ENCODE measurements at places on chromosomes 12 and 14. TPM values are rescaled to one million over a fixed set of nuclear protein-coding genes. Genes with fewer than 3 reads are reported as not detected.

Gene IFNG-AS1
- 0.40 TPM for total RNA-seq

Gene MARK3
- total RNA-seq: 84.2 TPM

Gene CACNA2D4
- 23.6 TPM for total RNA-seq

Gene RIMKLB
- 1.3 TPM for total RNA-seq

Gene ACOT6
- total RNA-seq: not detected

Gene IQSEC3
- total RNA-seq: 0.10 TPM

Gene CKAP4
- total RNA-seq: 5.3 TPM

DNA sequence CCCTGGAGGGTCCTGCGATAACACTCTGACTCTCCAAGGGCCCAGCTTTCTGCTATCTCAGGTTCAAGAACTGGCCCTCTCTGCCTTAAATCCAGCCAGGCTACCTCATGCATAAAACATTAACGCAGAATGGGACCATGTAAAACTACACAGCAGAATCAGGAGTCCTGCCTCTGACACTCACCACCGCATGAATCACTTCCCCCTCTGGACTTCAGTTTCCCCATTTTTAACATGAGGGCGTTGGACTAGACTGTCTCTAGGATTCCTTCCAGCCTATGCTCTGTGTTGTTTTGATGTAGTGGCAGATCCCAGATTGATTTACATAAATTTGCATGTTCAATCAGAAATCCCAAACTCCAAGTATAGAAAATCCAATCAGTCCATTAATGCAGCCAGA is 3.3 kb downstream of the NCKAP5L start:
- peaks cover 24% of the 10 kb centered on the region for H3K4me1 ChIP-seq
- H3K27me3 ChIP-seq: peaks cover 22% of the 10 kb centered on the region
- H3K4me3 ChIP-seq: no peak overlapping the region
- H3K36me3 ChIP-seq: no peaks in the 10 kb centered on the region
- H3K27ac ChIP-seq: no peak overlapping the region

DNA sequence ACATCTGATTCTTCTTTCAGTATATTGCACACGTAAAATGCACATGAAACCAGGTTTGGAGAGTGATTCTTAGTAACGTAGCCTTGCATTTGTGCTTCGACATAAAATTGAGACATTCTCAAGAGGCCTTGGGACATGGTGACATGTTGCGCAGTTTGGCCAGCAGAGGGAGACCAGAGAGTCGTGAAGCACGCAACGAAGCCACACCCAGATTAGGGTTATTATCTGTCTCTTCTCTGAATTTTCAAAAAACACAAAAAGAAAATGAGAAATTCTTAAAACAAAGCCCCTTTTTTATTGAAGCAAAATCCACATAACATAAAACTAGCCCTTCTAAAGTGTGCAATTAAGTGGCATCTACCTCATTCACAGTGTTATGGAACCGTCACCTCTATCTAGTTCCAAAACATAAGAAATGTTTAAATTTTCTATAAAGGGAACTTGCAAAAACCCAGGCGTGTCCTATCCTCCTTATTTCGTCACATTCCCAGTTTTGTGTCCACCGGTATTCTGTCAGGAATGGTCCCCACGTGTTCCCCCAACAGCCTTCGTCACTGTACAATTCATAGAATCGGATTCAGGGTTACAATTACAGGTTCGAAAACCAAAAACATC is 108.8 kb upstream of the ATF7IP start:
- no peaks in the 10 kb centered on the region for H3K27me3 ChIP-seq
- DNase-seq: peak; percentile 83
- H3K4me1 ChIP-seq: peaks cover 47% of the 10 kb centered on the region
- H3K36me3 ChIP-seq: peaks cover 28% of the 10 kb centered on the region
- H3K4me3 ChIP-seq: peak overlapping the region; percentile 55
- peak overlapping the region; percentile 100 for H3K27ac ChIP-seq

GRCh38 chr12:53091756-53092155 is 5.7 kb upstream of the IGFBP6 start:
- H3K27ac ChIP-seq: no peak overlapping the region
- no peak overlapping the region for H3K4me3 ChIP-seq

DNA sequence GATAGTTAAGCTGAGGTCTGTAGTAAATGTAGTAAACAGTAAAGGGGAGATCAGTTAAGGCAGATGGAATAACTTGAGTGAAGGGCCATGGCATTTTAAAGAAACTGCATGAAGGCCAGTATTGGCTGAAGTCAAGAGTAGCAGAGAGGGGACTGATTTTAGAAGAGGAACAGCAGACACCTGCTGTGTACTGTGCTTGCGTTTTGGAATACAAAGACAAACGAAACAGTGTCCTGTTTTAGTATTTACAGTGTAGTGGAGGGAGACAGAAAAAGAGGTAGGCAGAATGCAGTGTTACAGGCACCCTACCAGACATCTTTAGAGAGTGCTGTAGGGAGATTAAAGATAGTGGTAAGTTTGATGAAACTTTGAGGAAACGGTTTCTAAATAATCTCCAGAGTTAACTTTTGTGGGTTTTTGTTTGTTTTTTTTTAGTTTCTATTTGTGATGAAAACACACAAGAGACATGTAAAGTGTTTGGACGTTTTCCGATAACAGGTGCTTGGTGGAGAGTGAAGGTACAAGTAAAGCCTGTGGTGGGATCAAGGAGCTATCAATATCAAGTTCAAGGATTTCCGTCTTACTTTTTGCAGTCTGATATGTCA is 2.1 kb downstream of the HELB start:
- DNase-seq: no peak
- H3K4me3 ChIP-seq: peak overlapping the region; percentile 100
- peaks cover 57% of the 10 kb centered on the region for H3K4me1 ChIP-seq
- peaks cover 56% of the 10 kb centered on the region for H3K36me3 ChIP-seq

DNA sequence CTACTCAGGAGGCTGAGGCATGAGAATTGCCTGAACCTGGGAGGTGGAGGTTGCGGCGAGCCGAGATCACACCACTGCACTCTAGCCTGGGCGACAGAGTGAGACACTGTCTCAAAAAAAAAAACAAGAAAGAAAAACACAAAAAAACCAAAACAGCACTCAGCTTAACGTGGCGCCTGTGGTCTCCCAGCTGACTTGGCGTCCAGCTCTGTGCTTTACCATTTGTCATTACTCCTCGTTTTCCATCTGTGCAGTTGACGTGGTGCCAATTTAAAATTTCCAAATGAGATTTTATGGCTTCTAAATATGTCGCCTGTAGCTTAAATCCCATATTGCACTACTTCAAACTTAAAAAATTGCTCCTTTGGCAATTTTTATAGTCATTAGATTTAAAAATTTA is 2.0 kb downstream of the MGP start:
- peaks cover 18% of the 10 kb centered on the region for H3K4me1 ChIP-seq
- DNase-seq: no peak
- peaks cover 5% of the 10 kb centered on the region for H3K36me3 ChIP-seq
- peaks cover 32% of the 10 kb centered on the region for H3K27me3 ChIP-seq
- H3K4me3 ChIP-seq: no peak overlapping the region
- no peak overlapping the region for H3K27ac ChIP-seq

GRCh38 chr14:76112889-76113624 is 38.7 kb upstream of the GPATCH2L start:
- no peak for DNase-seq
- H3K27ac ChIP-seq: no peak overlapping the region
- peaks cover 4% of the 10 kb centered on the region for H3K27me3 ChIP-seq
- H3K4me3 ChIP-seq: no peak overlapping the region
- no peaks in the 10 kb centered on the region for H3K36me3 ChIP-seq
- no peaks in the 10 kb centered on the region for H3K4me1 ChIP-seq

DNA sequence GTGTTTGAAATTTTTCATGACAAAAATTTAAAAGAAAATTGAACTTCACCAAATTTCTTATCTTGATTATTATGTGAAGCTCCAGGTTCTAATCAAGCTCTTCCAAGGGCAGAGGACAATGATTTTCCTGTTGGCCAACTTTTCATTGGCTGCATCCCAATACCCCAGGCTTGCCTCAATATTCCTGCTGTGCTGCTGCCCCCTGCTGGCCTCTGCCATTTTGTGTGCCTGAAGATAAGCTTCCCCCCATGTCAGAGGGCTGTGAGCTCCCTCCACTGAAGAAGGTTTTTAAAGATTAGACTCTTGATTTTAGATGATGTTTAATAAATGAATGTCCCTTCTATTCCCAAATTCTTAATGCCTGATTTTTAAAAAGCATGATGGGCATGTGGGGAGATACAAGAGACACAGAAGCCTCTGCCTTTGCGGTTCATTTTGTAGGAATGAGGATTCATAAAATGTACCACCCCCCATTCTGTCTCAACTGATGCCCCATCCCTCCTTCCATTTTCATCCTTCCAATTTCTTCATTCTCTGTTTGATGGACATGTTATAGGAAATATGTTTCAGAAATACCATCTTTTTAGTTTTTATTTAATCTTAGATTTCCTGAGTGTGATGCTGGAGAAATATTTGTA is 76.7 kb upstream of the RGS6 start:
- H3K27ac ChIP-seq: no peak overlapping the region
- DNase-seq: peak; percentile 59
- H3K4me1 ChIP-seq: peaks cover 13% of the 10 kb centered on the region
- H3K27me3 ChIP-seq: peaks cover 46% of the 10 kb centered on the region
- H3K36me3 ChIP-seq: no peaks in the 10 kb centered on the region
- H3K4me3 ChIP-seq: no peak overlapping the region

- no peaks in the 10 kb centered on the region for H3K27me3 ChIP-seq
- H3K4me1 ChIP-seq: peaks cover 9% of the 10 kb centered on the region
- H3K27ac ChIP-seq: no peak overlapping the region
- peaks cover 24% of the 10 kb centered on the region for H3K36me3 ChIP-seq
- H3K4me3 ChIP-seq: no peak overlapping the region
Observed at GRCh38 chr14:105432657-105433056, 13.0 kb downstream of the MTA1 start.

- H3K27ac ChIP-seq: no peak overlapping the region
- H3K4me1 ChIP-seq: peaks cover 7% of the 10 kb centered on the region
- no peak for DNase-seq
- no peaks in the 10 kb centered on the region for H3K36me3 ChIP-seq
- no peaks in the 10 kb centered on the region for H3K27me3 ChIP-seq
Observed at GRCh38 chr12:42128327-42128726, 16.3 kb downstream of the GXYLT1 start.

DNA sequence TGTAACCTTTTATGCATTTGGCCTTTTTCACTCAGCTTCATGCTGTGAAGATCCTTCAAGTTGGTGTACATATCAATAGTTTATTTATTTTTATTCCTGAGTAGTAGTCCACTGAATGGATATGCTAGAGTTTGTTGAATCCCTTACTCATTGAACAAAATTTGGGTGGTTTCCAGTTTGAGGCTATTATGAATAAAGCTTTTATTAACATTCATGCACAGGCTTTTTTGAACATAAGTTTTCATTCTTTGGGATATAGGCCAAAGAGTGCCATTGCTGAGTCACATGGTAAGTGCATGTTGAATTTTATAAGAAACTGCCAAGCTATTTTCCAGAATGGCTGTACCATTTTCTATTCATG is 59.5 kb upstream of the CAPRIN2 start:
- no peaks in the 10 kb centered on the region for H3K36me3 ChIP-seq
- H3K27ac ChIP-seq: no peak overlapping the region
- no peak overlapping the region for H3K4me3 ChIP-seq
- no peaks in the 10 kb centered on the region for H3K4me1 ChIP-seq
- DNase-seq: no peak

GRCh38 chr12:120183211-120183631 is 11.3 kb downstream of the GCN1 start:
- H3K27ac ChIP-seq: no peak overlapping the region
- no peaks in the 10 kb centered on the region for H3K27me3 ChIP-seq
- no peak overlapping the region for H3K4me3 ChIP-seq
- peaks cover 8% of the 10 kb centered on the region for H3K4me1 ChIP-seq

DNA sequence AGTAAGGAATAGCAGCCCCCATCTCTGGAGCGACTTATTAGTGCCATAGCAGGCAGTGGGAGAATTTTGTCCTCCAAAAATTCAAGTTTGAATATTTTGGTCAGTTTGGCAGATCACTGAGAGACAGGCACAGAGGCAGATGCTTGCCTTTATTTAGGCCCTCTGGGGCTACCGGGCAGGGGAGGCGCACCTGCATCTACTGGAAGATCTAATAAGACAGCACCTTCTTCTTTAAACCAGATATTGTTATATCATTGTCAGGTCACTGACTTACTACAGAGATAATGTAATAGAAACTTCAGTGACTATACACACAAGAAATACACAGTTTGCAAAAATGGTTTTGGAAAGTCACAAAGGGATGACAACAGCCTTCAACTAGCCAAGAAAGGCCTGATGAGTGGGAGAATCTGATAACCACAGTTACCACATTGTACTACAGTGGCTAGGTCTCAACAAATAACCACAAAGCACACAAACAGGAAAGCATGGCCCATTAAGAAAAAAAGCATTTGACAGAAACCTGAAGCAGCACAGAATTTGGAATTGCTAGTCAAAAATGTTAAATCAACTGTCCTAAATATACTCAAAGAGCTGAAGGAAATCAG is 56.8 kb downstream of the CDK17 start:
- no peaks in the 10 kb centered on the region for H3K27me3 ChIP-seq
- H3K4me1 ChIP-seq: peaks cover 46% of the 10 kb centered on the region
- H3K4me3 ChIP-seq: no peak overlapping the region
- DNase-seq: peak; percentile 20

GRCh38 chr12:32115404-32116104 is 8.9 kb downstream of the BICD1 start:
- no peak for DNase-seq
- H3K4me3 ChIP-seq: no peak overlapping the region
- no peak overlapping the region for H3K27ac ChIP-seq
- peaks cover 10% of the 10 kb centered on the region for H3K36me3 ChIP-seq
- peaks cover 18% of the 10 kb centered on the region for H3K4me1 ChIP-seq

DNA sequence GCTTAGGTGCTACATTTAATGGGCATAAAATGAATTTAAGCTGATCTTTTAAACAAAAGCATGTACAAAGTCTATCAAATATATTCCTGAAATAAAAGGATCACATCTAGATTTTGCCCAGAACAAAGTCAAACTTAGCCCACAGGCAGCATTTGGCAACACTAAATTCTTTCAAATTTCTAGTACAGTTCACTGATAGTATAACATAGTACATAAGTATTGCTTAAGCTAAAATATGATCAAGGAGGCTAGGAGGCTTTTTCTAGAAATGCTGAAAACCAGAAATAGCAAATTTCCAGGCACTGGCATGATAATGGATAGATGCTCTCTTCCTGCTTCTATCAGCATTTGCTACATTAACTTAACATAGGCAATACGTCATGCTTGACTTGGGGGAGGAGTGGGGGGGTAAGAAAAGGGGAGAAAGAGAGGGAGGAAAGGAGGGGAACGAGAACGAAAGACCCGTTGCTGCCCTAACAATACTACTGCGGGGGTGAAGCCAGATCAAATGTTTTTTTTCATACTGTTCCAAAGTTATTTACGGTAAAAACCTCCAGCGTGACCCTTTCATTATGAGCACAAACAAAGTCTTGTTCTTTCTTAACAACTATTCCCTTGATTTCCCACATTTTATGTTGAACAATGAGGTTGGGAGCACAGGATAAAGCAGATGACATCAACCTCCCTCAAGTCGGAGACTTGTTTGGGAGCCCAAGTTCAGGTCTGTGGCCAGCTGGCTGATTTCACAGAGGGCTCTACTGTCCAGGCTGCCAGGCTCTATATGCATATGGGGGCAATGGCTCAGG is 10.6 kb downstream of the TMED10 start:
- H3K4me1 ChIP-seq: peaks cover 38% of the 10 kb centered on the region
- H3K4me3 ChIP-seq: no peak overlapping the region
- no peak for DNase-seq
- H3K27me3 ChIP-seq: no peaks in the 10 kb centered on the region

Measured in activated CD4-positive, alpha-beta memory T cell treated with anti-CD3 and anti-CD28 coated beads, Interleukin-2, amount 10 ng/mL, durations not matched to agents 7 days and 5 days (primary cell).